ENCODE measurements at places on chromosomes 13 and 19. TPM values are rescaled to one million over a fixed set of nuclear protein-coding genes. Genes with fewer than 3 reads are reported as not detected.

DNA sequence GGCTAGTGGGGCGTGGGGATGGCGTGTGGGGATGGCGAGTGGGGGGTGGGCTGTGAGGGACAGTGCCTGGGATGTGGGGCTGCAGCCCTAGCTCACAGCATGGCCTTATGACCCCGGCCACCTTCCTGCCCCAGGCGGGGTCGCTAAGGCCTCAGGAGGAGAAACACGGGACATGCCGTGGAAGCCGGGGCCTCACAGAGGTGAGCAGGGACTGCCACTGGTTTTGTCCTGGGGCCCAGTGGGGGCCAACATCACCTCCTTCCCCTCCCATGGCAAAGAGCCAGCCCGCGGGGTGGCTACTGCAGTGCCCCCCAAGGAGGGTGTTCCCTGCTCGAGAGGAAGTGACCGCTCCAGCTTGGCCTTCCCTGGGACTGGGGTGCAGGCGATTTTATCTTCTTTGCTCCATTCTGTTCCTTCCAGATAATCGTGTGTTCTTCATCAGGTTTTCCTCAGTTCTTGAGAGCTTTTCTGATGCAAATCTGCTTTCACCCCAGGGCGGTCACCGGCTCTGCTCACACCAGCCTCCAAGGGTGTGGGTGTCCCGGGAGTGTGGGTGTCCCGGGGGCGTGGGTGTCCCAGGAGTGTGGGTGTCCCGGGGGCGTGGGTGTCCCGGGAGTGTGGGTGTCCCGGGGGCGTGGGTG lies 1.2 kb downstream of the F7 start:
- peaks cover 16% of the 10 kb centered on the region for H3K4me1 ChIP-seq
- no peak overlapping the region for H3K27ac ChIP-seq
- peaks cover 25% of the 10 kb centered on the region for H3K27me3 ChIP-seq
- no peak for DNase-seq

DNA sequence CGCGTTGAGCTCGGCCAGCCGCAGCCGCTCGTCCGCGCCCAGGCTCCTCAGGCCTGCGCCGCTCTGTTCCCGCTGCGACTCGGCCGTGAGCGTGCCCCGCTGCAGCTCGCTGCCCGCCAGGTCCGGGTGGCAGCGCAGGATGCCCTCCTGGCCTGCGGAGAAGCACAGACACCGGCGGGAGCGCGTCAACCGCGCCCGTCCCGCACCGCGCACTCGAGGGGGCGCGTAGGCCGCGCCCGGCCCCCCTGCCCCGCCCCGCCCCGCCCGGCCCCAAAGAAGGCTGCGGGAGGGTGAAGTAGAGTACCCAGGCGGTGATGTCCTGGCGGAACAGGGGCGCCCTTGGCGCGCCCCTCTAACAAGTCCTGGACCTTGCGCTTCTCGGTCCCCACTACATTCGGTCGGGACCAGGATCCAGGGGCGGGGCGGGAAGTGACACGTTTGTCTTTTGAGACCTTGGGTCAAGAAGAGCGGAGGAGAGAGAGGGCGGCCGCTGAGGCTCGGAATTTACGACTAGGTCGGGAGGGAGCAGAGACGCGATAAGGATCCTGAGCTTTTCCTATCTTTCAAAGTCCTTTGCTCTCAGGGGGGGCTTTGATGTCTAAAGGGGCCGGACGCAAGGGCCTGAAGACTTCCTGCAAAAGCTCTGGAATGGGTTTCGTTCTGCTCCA lies 9.3 kb upstream of the CDX2 start:
- peaks cover 97% of the 10 kb centered on the region for H3K27me3 ChIP-seq
- no peaks in the 10 kb centered on the region for H3K4me1 ChIP-seq
- H3K4me3 ChIP-seq: peak overlapping the region; percentile 61
- no peaks in the 10 kb centered on the region for H3K36me3 ChIP-seq

- DNase-seq: no peak
- H3K27me3 ChIP-seq: no peaks in the 10 kb centered on the region
- no peak overlapping the region for H3K4me3 ChIP-seq
- peaks cover 54% of the 10 kb centered on the region for H3K4me1 ChIP-seq
Measured at GRCh38 chr13:33108620-33109019, 92.4 kb downstream of the KL start.

The IZUMO2 gene
- total RNA-seq: not detected

GRCh38 chr13:103873725-103874124 lies 807.5 kb upstream of the SLC10A2 start:
- H3K36me3 ChIP-seq: no peaks in the 10 kb centered on the region
- H3K27ac ChIP-seq: no peak overlapping the region
- H3K27me3 ChIP-seq: no peaks in the 10 kb centered on the region
- H3K4me3 ChIP-seq: no peak overlapping the region
- H3K4me1 ChIP-seq: no peaks in the 10 kb centered on the region
- no peak for DNase-seq

The ZNF44 gene
- total RNA-seq: 19.1 TPM

GRCh38 chr13:111267784-111268183 lies 52.7 kb upstream of the TEX29 start:
- no peaks in the 10 kb centered on the region for H3K27me3 ChIP-seq
- H3K27ac ChIP-seq: no peak overlapping the region
- DNase-seq: no peak
- no peak overlapping the region for H3K4me3 ChIP-seq
- peaks cover 6% of the 10 kb centered on the region for H3K36me3 ChIP-seq

Measured in transverse colon (tissue), 4 donors.